ENCODE measurements at places on chromosomes 12 and 14.
A peak's percentile ranks its signal among the peaks of the same experiment; 100 is the strongest.

- no peak for DNase-seq
These were observed 32.3 kb upstream of the EIF5 start for GRCh38 chr14:103301512-103302354.

DNA sequence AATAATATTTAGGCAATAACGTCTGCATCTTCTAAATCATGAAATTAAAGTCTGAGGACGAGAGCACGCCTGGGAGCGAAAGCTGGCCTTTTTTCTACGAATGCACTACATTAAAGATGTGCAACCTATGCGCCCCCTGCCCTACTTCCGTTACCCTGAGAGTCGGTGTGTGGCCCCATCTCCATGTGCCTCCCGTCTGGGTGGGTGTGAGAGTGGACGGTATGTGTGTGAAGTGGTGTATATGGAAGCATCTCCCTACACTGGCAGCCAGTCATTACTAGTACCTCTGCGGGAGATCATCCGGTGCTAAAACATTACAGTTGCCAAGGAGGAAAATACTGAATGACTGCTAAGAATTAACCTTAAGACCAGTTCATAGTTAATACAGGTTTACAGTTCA lies 19.3 kb downstream of the CKB start:
- DNase-seq: no peak

GRCh38 chr12:32522331-32523221 lies 123.2 kb downstream of the FGD4 start:
- no peak for DNase-seq

DNA sequence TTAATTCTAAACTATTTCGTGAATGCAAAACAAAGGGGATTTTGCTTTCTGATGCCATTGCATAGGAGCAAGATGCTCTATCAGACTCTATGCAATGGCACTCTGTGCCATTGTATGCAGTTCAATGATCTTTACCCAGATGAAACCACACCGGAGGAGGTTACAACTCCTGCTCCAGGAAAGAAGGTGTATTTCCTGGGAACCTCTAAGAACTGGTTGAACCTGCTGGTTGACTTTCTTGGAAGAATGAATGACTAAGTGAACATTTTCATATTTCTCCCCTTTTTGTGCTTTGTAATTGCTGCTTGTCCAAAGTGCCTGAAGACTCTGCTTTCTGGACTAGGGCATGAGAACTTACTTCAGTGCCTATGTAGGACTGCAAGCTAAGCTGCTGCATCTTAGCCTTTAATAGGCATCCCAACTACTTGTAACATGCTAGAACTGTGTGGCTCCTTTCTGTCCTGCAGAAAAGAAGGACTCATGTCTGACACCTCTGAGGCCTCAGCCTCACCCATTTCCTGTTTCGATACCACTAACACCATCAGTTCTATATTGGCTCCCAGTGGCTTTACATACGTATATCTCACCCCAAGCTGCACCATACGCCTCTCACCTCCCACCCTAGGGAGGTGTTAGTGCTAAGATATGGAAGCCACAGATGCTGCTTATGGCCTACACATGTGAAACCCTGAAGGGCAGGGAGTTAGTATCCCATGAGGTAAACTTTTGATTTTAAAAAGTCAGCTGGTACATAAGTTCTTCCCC lies 193.5 kb upstream of the CNOT2 start:
- DNase-seq: peak; percentile 95

DNA sequence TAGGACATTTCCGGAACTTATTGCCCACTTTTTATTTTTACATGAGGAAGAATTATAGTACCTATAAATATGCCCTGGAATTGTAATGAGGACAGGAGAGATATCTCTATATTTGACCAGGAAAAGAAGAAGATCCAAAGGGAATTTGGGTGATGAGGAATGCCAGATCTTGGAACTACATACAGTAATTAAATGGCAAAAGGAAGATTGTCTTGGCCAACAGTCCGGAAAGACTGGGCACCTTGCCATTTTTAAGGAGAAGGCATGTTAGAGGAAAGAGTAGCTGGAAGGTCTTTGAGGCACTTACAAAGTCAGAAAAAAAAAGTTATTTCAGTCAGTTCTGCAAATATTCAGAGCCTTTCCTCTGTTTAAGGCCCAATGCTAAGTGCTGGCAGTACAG lies 616.4 kb downstream of the MED13L start:
- no peak for DNase-seq

- no peak for DNase-seq
These were observed 118.0 kb upstream of the IFNG-AS1 start for GRCh38 chr12:67871231-67871630.

DNA sequence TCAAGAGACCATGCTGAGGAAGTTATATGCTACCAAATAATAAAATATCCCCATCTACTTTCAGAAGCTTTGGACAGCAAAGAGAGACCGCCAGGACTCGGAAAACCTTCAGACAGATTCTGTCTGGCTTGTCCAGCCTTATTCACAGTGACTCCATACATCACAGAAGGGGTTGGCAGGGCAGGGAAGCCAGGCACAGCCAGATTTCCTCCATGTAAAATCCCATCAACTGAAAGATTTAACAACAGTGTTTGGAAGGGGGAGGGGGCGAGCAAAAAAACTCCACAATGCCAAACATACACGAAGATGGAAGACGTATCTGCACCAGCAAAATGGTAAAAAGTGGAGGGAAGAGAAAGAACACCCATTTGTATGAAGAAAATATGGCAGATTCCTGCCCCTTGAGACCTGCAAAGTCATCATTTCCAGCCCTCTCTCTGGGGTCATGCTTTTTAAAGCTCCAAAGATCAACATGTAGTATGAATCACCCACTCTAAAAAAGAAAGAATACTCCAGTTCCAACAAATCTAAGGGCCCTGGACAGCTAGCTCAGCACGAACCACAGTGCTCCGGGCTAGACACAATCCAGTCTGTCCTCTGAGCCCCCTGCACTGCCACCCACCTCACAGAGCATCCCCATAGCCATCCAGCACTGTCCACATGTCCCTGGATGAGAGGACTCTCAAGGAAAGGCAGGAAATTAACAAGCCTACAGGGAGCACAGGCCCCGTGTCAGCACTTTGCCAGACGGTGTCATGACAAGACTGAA lies 116.4 kb downstream of the DICER1 start:
- no peak for DNase-seq

DNA sequence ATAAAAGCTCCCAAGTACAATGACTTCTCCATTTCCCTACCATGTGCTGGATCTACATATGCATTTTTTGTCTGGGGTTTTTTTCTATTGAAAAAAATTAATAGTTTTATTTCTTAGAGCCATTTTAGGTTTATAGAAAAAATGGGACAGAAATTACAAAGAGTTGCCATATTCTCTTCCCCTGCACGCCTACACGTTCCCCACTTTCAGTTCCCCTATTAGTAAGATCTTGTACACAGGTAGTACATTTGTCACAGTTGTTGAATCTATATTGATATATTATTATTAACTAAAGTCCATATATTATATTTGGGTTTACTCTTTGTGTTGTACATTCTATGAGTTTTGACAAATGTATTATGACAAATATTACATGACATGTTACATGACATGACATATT lies 35.7 kb downstream of the SIX6 start:
- no peak for DNase-seq

DNA sequence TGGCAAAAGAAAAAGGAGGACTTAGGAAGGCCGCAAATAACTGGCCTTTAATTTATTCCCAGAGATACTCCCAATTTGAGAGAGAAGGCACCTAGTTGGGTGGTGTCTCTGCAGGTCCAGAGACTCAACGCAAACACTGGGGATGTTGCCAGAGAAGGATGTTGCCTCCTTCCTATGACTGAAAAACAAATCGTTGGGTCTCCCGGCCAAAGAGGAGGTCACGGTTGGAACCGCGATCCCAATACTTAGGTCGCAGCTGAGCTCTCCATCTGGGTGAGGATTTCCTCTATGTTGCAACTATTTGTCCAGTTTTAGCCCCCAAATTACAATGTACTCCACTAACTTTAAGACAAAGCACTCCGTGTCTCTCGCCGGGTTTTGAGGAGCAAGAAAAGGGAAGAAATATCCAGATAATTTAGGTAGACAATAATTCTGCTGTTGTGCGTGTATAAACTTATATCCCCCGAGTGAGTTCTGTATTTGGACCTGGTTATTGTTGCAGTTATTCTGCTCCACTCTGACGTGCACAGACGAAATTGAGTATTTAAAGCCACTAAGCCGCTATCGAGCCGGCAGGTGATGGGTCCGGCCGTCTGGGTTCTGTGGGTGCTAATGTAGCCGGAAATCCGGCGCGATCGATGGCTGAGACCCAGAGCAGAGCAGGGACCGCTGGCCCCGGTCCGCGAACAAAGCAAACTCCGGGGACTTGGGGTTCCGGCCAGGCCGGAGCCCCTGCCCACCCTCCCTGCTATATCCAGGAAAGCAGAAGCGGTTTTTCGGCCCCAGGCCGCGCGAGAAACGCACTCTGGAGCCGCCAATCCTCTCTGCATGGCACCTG lies 5.7 kb downstream of the HOXC12 start:
- DNase-seq: no peak

- DNase-seq: no peak
These were observed 223.4 kb upstream of the GARIN2 start for GRCh38 chr14:66965831-66966230.

DNA sequence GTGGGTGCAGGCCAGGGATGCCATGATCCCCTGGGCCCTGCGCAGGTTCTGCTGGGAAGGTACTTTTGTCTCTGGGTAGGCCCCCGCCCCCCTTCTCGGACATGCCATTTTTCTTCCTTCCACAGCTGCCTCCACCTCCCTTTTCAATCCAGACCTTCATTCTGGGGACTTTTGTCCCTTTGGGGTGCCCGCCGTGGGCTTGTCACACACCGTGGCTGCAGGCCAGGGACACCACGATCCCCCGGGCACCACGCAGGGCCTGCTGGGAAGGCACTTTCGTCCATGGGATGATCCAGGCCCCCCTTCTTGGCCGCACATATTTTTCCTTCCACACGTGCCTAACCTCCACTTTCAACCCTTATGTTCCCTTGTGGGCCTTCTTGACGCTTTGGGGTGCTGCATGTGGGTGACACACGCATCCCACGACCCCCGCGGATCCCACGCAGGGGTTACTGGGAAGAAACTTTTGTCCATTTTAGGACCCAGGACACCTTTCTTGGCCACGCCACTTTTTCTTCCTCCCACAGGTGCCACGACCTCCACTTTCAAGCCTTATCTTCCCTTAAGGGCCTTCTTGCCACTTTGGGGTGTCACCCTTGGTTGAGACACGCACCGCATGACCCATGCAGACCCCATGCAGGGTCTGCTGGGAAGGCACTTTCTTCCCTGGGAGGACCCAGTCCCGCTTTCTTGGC lies 272.5 kb downstream of the ALG10 start:
- no peak for DNase-seq

DNA sequence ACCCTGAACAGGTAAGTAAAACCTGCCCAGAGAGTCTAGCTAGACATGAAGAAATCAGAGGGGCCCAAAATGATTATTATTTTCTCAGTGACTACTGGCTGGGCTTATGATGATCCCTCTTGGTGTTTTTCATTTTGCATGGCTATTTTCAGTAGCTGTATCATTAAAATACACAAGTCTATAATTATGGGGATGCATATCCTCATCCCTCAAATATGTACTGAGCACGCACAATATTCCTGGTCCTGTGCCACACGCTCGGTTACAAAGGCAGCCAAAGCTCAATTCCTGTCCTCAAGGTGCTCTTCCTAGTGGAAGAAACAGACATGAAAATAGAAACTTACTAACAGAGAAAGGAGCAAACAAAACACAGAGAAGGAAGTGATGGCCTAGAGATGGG lies 180.0 kb downstream of the DAD1 start:
- no peak for DNase-seq

- DNase-seq: no peak
These were observed 59.1 kb downstream of the UBR7 start for GRCh38 chr14:93266127-93266526.

DNA sequence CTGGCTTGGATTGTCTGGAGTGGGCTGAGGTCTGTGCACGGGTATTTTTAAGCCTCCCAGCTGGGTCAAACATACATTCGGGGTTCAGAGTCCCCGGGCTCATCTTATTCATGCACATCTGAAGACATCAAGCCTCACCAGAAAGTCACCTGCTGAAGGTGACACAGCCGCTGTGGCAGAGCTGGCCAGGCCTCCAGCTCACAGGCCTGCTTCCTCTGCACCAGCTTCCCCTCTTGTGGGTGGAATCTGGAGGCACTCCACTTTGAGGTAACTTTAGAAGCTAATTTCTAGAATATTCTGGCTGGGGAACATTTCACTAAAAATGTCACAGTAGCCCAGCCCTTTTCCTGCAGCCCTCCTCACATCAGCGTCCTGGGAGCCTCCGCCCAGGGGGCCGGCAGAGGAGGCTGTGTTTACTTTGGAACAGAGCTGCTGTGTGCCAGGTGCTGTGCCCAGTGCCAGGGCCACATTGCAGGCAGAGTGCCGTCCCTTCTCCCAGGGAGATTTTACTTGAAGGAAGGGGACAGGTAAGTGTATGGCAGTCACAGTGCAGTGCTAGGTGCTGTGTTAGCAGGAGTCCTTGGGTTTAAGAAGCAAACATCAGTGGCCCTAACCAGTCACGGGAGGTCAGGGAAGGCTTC lies 62.2 kb downstream of the TSPAN11 start:
- DNase-seq: no peak

GRCh38 chr14:89294060-89294459 lies 123.0 kb downstream of the FOXN3 start:
- no peak for DNase-seq

- no peak for DNase-seq
These were observed 91.5 kb upstream of the PTGDR start for GRCh38 chr14:52175982-52176502.

DNA sequence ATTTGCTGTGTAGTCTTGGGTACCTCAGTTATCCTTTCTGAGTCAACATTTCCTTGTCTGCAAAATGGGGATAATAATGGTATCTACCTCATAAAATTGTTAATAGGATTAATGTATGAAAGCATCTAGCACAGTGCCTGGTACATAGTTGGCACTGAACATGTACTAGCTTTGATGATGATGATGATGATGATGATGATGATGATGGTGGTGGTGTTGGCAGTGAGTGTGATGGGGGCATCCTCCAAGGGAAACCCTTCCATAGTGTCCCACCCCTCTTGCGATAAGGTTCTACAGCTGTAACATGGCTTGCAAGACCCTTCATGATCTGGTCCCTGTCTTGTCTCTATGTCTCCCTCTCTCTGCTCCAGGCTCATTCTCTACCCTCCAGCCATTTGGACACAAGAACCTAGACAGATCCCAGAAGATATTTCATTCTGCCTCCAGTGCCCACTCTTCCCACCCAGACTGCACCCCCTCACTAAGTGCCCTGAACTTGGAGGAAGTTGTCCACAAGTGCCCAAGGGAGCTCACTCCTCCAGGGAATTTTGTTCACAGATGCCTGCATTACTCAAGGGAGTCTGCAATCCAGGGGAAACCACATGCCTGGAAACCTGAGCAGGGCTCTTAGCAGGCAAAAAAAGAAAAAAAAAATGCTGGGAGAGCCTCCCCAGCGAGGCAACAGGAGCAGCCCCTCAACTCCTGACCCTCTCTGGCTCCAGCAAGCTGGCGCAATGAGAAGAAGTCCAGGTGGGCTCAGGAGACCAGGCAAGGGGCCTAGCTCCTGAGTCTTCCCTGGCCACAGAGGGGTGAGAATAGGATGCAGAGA lies 10.1 kb upstream of the BDKRB1 start:
- DNase-seq: no peak

- no peak for DNase-seq
These were observed 311.7 kb upstream of the E2F7 start for GRCh38 chr12:77377116-77377515.
